ENCODE measurements at places on chromosomes 7 and 10. TPM values are rescaled to one million over a fixed set of nuclear protein-coding genes. Genes with fewer than 3 reads are reported as not detected.

The SERPINE1 gene
- total RNA-seq, result 81.6 TPM

The THNSL1 gene
- 3.2 TPM for total RNA-seq

The FBXL15 gene
- total RNA-seq, result 31.1 TPM

The LRRD1 gene
- not detected for total RNA-seq

The HOXA13 gene
- total RNA-seq, result not detected

The AMPH gene
- 2.1 TPM for total RNA-seq

The LIPA gene
- total RNA-seq, result 26.6 TPM

The SPDYE11 gene
- not detected for total RNA-seq

The CFAP69 gene
- total RNA-seq, result 8.4 TPM

The HABP2 gene
- not detected for total RNA-seq

The CAV2 gene
- 65.7 TPM for total RNA-seq
